Tibial artery (tissue), 4 donors: ENCODE measurements at places on chromosomes 4 and X.

GRCh38 chr4:100933628-100934027, 413.7 kb downstream of the PPP3CA start:
- no peaks in the 10 kb centered on the region for H3K36me3 ChIP-seq
- no peaks in the 10 kb centered on the region for H3K4me1 ChIP-seq
- no peak overlapping the region for H3K27ac ChIP-seq
- no peak for DNase-seq
- H3K4me3 ChIP-seq, result no peak overlapping the region

- no peaks in the 10 kb centered on the region for H3K27me3 ChIP-seq
- no peaks in the 10 kb centered on the region for H3K4me1 ChIP-seq
- no peak for DNase-seq
- no peaks in the 10 kb centered on the region for H3K36me3 ChIP-seq
- no peak overlapping the region for H3K27ac ChIP-seq
These were observed 3.2 kb upstream of the CPZ start for GRCh38 chr4:8589336-8589735.

DNA sequence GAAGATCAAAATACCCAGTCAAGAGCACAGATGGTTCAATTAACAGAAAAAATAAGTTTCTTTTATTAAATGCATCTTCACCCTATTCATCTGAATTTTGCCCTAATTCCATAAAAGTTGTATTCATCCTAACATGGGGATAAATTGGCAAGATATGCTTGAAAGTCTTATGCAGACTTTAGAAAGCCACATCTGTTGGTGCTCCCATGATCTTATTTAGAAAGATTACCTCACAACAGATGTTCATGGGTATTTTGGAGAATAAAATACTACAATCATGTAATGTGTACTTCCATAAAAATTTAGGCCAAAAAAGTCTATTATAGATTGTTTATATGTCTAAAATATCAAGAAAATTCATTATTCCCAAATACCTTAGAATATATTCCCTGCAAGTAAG, 510.3 kb downstream of the TECRL start:
- no peak for DNase-seq
- no peaks in the 10 kb centered on the region for H3K36me3 ChIP-seq
- no peaks in the 10 kb centered on the region for H3K27me3 ChIP-seq
- no peaks in the 10 kb centered on the region for H3K4me1 ChIP-seq

GRCh38 chr4:22482250-22483127, 33.4 kb downstream of the ADGRA3 start:
- H3K27me3 ChIP-seq, result no peaks in the 10 kb centered on the region
- H3K4me1 ChIP-seq, result no peaks in the 10 kb centered on the region
- H3K27ac ChIP-seq, result no peak overlapping the region
- H3K36me3 ChIP-seq, result no peaks in the 10 kb centered on the region

DNA sequence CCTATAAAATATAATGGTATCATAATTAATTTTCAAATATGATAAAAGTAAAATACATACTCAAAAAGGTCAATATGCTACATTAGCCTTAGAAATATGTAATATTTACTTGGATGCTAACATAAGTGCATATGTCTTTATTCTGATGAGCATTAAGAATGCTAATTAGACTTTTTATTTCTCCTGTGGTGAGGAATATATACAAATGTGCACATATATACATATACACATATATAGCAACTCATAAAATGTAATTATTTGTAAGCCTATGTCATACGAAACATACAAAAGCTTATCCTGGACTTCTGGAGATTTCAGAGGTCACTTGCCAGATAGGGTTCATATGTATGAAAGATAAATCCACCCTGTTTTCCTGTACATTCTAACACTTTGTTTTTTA, 11.1 kb downstream of the PLA2G12A start:
- H3K27me3 ChIP-seq, result no peaks in the 10 kb centered on the region
- no peak overlapping the region for H3K4me3 ChIP-seq
- H3K4me1 ChIP-seq, result no peaks in the 10 kb centered on the region
- peaks cover 20% of the 10 kb centered on the region for H3K36me3 ChIP-seq

GRCh38 chr4:17492058-17492741, 19.7 kb downstream of the QDPR start:
- no peaks in the 10 kb centered on the region for H3K4me1 ChIP-seq
- H3K27ac ChIP-seq, result no peak overlapping the region
- no peak for DNase-seq
- no peak overlapping the region for H3K4me3 ChIP-seq

- no peak overlapping the region for H3K4me3 ChIP-seq
- no peak for DNase-seq
- no peaks in the 10 kb centered on the region for H3K27me3 ChIP-seq
- H3K4me1 ChIP-seq, result no peaks in the 10 kb centered on the region
These were observed 390.3 kb downstream of the FAM47A start for GRCh38 chrX:33741807-33742206.

- no peak overlapping the region for H3K4me3 ChIP-seq
- H3K4me1 ChIP-seq, result no peaks in the 10 kb centered on the region
- no peaks in the 10 kb centered on the region for H3K36me3 ChIP-seq
These were observed 1614.4 kb downstream of the PCDH19 start for GRCh38 chrX:98795636-98796035.

DNA sequence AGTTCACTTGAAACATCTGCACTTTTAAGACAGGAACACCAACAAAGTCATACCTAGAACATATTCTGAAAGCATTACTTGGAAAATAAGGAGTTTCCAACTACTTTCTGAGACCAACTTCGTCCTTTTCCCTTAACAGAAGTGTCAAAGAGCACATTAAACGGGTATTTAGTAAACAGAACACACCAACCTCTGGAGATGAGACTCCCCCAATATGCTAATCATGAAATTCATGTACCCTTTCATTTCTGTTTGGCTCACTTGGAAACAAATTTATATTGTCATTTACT, 69.2 kb downstream of the NOCT start:
- no peaks in the 10 kb centered on the region for H3K36me3 ChIP-seq
- peak overlapping the region; percentile 87 for H3K4me3 ChIP-seq
- H3K27ac ChIP-seq, result peak overlapping the region; percentile 92
- H3K4me1 ChIP-seq, result peaks cover 18% of the 10 kb centered on the region

DNA sequence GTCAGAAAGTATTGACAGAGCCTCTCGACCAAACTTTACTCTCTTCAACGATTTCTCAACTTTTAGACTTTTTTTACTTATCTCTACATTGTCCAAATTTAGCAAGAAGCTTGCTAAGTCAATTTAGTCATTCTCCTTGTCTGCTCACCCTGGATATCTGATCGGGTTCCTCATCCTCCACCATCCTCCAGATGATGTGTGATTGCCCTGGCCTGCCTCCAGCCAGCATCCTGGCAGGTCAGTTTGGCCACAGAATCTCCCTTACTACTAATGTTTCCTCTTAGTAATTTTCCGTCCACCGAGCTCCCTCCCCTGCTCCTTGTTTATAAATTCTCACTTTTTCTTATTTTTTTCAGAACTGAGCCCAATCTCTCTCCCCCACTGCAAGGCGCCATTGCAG, 167.9 kb upstream of the ZFP42 start:
- no peaks in the 10 kb centered on the region for H3K4me1 ChIP-seq
- H3K36me3 ChIP-seq, result no peaks in the 10 kb centered on the region
- no peak overlapping the region for H3K4me3 ChIP-seq

GRCh38 chrX:69361311-69361845, 142.7 kb upstream of the NALF2 start:
- H3K4me3 ChIP-seq, result no peak overlapping the region
- no peaks in the 10 kb centered on the region for H3K4me1 ChIP-seq
- H3K36me3 ChIP-seq, result no peaks in the 10 kb centered on the region
- DNase-seq, result peak; percentile 20

DNA sequence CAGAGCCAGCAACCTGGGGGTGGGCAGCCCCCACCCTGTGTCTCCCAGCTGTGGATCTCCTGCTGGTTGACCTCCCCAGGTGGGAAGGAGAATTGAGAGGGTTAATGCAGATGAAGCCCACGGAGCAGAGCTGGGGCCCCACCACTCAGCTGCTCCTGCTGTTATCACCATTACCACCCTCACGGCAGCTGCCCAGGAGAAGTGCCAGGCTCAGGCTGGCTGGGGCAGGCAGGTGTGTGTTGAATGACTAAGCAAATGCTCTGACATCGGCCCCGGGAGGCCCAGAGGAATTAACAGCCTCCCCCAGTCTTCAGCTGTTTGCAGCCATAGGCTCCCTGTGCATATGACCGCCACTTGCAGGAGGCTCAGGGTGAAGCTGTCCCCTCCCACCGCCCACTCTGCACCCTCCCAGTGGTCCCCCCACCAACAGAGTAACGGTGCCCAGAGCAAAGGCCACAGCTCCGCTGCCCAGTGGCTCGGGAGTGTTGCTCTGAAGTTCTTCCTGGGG, 133.8 kb downstream of the CPZ start:
- H3K27me3 ChIP-seq, result peaks cover 62% of the 10 kb centered on the region
- DNase-seq, result peak; percentile 9
- no peaks in the 10 kb centered on the region for H3K4me1 ChIP-seq
- H3K36me3 ChIP-seq, result no peaks in the 10 kb centered on the region
- no peak overlapping the region for H3K4me3 ChIP-seq

DNA sequence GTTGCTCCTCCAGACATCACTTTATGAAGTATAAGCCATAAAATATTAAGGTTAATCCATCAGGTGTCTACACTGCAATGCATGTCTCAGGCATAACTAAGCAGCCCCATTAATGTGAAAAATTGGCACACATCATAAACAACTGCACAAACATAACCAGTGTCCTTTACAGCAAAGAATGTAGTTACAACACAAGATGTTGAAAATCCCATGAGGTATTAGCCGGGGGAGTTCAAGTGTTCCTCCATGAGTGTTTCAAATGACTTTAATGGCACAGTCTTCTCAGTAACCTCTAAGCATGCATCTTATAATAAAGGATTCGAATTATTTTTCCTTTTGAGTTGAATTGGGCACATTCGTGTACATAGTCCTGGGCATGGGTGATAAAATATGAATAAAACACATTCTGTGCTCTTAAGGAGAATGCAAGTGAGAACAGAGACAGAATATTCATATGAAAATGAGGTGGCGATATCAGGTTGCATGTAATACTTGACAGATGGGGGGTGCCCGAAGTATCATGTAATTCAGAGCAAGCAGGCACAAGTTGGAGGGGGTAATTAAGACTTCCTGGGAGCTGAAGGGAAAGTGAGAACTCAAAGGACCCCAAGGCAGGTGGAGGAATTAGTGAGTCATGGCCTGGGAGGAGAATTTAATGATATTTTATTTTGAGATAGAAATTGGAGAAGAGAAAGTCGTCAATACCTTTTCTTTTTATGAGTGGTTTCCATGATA, 18.2 kb upstream of the VCX2 start:
- no peak for DNase-seq
- H3K4me1 ChIP-seq, result no peaks in the 10 kb centered on the region

DNA sequence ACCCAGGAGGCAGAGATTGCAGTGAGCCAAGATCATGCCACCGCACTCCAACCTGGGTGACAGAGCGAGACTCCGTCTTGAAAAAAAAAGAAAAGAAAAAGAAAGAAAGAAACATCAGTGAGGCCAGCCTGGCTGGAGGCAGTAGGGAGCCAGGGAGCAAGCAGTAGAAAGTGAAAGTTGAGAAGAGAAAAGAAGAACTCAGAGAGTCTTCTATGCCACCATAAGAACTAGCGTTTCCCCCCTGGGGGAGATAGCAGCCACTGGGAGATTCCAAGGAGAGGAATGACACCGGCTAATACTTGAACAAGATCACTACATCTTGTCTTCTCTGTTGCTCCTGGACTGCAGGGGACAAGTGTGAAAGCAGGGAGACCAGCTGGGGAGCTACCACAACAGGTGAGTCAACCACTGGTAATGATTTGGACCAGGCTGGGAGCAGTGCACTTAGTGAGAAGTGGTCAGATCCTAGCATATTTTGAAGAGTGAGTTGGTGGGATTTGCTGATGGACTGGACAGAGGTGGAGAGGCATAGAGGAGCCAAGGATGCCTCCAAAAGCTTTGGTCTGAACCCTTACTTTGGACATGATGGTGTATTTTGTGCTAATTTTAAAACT, 33.4 kb downstream of the SLC2A9 start:
- no peaks in the 10 kb centered on the region for H3K27me3 ChIP-seq
- H3K4me3 ChIP-seq, result no peak overlapping the region
- H3K4me1 ChIP-seq, result no peaks in the 10 kb centered on the region

GRCh38 chr4:39348371-39349315, 17.5 kb downstream of the RFC1 start:
- no peak overlapping the region for H3K4me3 ChIP-seq
- DNase-seq, result no peak
- no peak overlapping the region for H3K27ac ChIP-seq
- no peaks in the 10 kb centered on the region for H3K27me3 ChIP-seq

- DNase-seq, result no peak
- no peak overlapping the region for H3K27ac ChIP-seq
- no peaks in the 10 kb centered on the region for H3K4me1 ChIP-seq
- no peaks in the 10 kb centered on the region for H3K36me3 ChIP-seq
These were observed 118.2 kb downstream of the PJA1 start for GRCh38 chrX:69046996-69047490.

GRCh38 chr4:139556724-139557555, 921 bp upstream of the SETD7 start:
- peak overlapping the region; percentile 78 for H3K4me3 ChIP-seq
- H3K4me1 ChIP-seq, result peaks cover 40% of the 10 kb centered on the region
- peak; percentile 57 for DNase-seq
- no peaks in the 10 kb centered on the region for H3K36me3 ChIP-seq
- H3K27ac ChIP-seq, result peak overlapping the region; percentile 100
- no peaks in the 10 kb centered on the region for H3K27me3 ChIP-seq

DNA sequence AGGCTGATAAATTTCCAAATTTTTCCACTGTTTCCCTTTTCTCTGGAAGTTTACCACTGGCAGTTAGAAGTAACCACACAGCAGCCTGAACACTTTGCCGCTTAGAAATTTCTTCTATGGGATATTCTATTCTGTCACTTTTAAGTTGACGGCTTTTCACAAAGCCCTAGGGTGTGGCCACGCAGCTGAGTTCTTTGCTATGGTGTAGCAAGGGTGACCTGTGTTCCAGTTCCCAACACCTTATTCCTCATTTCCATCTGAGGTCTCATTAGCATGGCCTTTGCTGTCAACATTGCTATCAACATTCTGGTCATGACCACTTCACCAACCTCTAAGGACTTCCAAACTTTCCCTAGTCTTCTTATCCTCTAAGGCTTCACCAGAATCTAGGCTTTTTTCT, 45.4 kb upstream of the NFKB1 start:
- H3K36me3 ChIP-seq, result no peaks in the 10 kb centered on the region
- no peak for DNase-seq
- H3K27me3 ChIP-seq, result no peaks in the 10 kb centered on the region
- H3K27ac ChIP-seq, result no peak overlapping the region

GRCh38 chrX:24464498-24464835, 619 bp upstream of the PDK3 start:
- no peak for DNase-seq
- H3K4me3 ChIP-seq, result peak overlapping the region; percentile 83
- H3K27me3 ChIP-seq, result no peaks in the 10 kb centered on the region
- H3K36me3 ChIP-seq, result no peaks in the 10 kb centered on the region
- no peaks in the 10 kb centered on the region for H3K4me1 ChIP-seq
